ENCODE measurements at places on chromosomes 7 and 10.
A peak's percentile ranks its signal among the peaks of the same experiment; 100 is the strongest.

- no peak for DNase-seq
Observed at GRCh38 chr10:129891806-129892205, 72.3 kb downstream of the EBF3 start.

- DNase-seq, result no peak
Observed at GRCh38 chr7:80851896-80852476, 66.9 kb downstream of the SEMA3C start.

DNA sequence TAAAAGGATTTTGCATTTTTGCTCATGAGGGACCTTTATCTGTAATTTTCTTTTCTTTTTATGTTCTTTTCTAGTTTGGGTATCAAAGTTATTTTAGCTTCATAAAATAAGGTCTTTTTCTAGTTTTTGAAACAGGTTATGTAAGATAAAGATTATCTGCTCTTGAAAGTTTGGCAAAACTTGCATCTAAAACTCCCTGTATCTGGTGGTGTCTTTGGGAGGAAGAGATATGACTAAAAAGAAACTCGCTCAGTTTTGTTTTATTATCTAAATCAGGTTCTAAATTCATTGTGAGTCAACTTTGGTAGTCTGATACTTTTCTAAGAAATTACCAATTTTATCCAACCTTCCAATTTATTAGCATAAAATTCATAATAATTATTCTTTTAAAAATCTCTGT lies 55.1 kb downstream of the VCL start:
- no peak for DNase-seq

DNA sequence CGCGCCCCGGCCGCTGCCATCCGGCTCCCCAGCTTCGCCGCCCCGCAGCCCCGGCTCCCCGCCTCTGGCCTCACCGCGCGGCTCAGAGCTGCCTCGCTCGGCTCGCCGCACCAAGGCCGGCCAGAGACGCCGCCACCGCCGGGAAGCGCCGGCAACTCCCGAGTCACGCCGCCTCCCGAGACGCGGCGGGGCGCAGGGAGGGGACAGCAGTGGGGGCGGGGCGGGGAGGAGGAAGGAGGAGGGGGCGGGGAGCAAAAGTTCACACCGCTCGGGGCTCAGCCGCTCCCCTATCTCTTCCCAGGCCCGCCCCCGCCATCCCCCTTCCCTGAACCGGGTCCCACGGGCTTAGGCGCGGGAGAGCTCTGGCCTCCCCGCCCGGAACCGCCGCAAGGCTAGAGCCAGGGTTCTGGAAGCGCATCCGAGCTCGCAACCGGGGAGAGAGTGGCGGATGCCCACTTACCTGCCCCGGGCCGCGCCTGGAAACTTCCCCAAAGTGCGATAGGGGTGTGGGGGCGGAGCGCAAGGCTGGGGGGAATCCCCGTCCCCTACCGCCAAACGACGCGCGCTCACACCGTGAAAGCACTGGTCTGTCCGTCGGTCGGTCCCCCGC lies 1.0 kb downstream of the CHST15 start:
- DNase-seq, result no peak

- DNase-seq, result no peak
Observed at GRCh38 chr10:13099666-13100348, at the start of gene OPTN. TSS of gene OPTN (plus strand) at chr10:13100163. CDS start at chr10:13109123, 8,960 bp downstream.

DNA sequence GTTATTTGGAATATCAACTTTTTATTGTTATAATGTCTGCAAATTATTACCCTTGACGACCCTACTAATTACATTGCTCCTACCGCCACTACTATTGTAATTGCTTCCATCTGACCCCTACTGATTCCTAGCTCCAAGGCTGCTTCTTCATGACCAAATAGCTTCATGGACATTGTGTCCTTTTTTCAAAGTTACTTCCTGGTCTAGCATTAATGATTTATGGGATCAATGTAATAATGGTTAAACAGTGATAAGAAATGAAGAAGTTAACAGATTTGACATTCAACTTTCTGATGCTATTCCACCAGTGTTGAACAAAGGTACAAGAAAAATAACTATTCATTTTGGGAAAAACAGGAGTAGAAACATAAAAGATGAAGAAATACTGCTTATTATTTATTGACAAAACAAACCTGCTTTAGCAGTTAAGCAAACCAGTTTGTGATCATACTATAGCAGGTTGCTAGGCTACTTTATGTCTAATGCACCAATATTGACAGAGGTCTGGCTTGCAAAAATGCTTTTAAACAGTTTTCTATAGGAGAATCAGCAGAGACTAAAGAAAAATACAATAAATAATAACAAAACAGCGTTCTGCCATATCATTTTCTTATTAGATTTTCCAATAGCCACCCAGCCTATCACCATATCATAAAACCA lies 125.8 kb downstream of the PCLO start:
- no peak for DNase-seq

- DNase-seq, result no peak
Observed at GRCh38 chr7:41592236-41592635, 110.7 kb downstream of the INHBA start.

DNA sequence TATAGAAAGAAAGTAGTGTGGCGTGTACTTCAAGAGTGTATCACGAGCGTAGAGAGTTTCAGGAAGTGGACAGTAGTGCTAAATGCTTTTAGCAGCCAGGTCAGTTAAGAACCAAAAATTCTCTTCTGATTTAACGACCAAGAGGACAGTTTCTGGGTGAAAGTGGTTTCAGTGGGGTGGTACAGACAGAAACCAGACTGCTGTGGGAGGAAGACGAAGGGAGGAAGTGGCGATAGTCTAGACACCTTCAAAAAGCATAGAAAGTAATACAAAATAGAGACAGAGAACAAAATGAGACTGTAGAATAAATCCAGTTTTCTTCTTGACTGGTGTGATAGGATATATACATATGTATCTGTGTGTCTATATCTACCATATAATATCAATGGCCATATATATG lies 93.5 kb downstream of the MBL2 start:
- DNase-seq, result no peak

GRCh38 chr10:58237014-58237834 lies 30.5 kb downstream of the IPMK start:
- no peak for DNase-seq

GRCh38 chr7:23471106-23471859 lies 992 bp upstream of the IGF2BP3 start:
- peak; percentile 87 for DNase-seq

DNA sequence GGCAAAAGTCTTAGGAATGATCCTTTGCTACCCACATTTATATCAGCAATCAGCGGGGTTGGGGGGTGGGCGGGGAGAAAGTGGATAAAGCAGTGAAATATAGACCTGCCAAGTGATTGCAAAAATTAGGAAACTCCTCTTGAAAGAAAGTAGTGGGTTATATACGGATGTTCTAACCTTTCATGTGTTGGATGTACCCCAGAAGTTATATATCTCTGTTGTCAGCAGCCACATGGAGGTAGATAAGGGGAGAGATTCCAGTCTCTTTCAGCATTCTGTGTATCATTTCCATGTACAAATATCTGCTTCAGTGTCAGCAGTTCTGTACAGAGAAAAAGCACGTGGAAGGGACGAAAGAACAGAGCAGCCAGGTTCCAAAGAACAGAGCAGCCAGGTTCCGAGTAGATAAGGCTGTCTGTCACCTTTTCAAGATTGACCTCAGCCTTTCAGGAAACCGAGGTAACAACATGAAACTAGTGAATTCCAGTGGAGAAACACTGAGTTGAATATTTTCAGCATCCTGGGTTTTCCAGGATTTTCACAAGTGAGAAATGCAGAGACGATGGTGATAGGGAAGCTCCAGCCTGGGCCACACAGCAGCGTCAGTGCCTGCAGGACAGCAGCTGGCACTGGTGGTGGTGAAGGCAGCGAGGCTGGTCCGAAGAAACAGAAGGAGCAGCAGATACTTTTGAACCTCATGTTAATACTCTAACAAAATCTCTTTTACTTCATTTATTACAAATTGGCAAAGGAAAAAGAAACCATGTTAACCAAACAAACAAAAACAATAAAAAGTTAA lies 212.3 kb downstream of the C7orf25 start:
- no peak for DNase-seq

DNA sequence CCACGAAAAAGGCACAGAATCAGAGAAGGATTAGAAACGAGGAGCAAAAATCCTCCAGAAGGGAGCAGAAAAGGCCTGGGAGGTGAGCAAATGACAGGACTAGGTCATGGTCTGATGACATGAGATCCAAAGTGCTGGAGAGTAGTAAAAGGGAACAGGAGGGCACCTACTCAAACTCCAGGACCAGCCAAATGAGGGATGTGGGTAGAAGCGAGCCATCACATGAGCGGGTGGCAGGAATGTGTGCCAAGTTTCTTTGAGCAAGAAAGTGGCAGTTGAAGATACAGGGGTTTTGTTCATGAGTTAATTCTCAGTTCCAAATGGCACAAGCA lies 112.6 kb downstream of the RNF32 start:
- no peak for DNase-seq

DNA sequence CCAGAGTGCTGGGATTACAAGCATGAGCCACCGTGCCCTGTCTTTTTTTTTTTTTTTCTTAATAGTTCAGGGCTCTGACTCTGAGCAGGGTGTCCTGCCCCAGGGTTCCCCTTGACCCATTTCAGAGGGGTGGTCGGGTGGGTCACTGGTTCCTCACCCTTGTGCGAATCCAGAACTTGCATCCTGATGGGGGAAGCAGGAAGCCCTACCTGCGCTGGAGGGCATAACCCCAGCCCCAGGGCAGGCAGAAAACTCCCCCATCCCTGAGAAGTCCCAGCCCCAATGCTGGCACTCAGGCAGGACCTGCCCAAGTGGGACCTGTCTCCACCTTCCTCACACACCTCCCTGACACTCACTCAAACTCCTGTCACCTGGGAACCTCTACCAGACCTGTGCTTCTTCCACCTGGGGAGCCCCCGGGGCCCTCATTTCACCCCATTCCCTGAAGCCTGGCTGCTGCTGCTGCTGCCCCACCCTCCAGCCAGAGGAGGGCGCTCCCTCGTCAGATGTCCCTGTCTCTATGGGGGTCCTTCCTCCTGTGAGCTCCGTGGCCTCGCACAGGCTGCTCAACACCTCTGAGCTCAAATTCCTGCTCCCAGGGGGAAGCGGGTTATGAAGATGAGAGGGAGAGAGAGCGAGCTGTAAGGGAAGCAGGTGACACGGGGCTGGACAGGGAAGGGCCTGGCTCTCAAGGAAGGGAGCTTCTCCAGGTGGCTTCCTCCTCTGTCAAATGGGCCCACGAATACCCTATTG lies 15.1 kb upstream of the ZNF273 start:
- DNase-seq, result no peak

- no peak for DNase-seq
Observed at GRCh38 chr10:110820321-110820814, 51.4 kb upstream of the PDCD4 start.

GRCh38 chr7:98075801-98076200 lies 30.9 kb upstream of the LMTK2 start:
- no peak for DNase-seq

DNA sequence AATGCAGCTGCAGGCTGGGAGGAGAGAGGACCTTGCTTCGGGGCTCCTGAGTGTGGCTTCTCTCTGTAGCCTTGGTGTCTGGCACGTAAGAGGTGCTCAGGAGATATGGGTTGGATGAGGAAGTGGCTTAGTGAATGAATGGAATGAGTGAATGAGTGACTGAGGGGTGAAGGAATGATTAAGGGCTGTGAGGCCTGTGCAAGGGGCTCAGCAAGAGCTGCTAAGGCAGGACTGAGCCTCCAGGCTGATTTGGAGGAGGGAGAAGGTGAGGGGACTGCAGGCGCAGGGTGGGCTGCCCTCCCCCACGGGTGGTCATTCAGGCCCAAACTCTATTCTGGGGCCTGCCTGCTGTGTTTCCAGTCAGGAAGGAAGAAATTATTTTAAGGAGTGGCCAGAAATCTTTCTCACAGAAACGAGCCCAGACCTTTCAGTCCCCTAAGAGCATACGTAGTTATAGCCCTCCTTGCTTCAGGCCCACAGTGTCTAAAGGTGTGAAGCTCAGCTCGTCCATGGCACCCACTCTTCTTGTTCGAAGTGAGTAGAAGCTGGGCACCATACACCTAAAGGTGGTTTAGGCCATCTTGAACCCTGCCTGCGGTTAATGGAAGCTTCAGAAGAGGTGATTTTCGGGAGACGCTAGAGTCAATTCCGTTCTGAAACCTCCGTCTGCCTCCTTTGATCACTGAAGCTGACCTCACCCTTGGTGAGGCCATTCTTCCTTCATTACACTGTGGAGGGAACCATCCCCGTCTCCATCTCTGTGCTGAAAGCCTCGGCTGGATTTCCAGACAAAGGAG lies 49.5 kb upstream of the SAMD8 start:
- no peak for DNase-seq

DNA sequence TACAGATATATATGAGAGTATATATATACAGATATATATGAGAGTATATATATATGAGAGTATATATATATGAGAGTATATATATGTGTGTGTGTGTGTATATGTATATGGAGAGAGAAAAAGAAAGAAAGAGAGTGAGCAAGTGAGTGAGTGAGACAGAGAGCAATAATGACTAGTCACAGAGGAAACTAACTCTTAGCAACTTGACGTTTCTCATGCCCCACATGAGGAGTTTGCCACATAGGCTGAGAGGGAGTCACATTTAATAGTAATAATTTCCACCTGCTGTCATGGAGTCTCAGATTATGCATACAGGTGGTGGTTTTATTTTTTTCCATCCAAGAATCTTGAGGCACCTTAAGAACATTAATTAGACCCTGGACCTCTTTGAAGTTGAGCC lies 199.9 kb downstream of the GATA3 start:
- DNase-seq, result no peak

DNA sequence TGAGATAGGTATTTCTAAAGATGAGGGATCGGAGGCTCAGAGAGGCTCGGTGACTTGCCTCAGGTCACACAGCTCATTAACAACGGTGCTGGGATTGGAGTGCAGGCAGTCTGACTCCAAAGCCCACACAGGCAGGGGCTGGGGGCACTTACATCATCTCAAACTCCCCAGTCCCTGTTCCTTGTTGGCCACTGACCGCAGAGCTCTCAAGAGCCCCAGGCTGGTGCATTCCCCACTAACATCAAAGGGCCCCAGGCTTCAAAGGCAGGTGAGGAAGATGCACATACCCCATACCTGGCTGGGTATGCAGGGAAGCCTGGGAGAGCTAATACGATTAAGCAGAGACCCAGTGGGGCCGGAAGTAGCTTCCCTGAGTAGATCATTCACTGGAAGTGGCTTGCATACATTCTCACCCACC lies 13.7 kb upstream of the NODAL start:
- DNase-seq, result no peak

DNA sequence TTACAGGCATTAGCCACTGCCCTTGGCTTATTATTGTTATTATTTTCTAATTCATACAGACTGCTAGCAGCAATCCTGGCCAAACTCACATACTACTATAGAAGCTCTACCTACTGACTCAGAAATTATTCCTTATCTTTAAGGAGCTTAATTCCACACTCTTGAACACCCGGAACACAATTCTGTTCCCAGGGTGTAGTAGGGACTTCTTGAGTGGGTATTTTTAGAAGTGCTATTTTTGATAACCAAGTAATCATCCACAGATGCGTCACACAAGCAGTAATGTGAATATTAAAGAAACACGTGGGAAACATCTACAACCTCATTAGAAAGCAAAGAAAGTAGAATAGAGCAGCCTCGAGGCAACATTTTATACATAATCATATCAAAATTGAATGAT lies 149.2 kb downstream of the PTEN start:
- no peak for DNase-seq

GRCh38 chr10:69492091-69492745 lies 41.0 kb downstream of the TSPAN15 start:
- DNase-seq, result no peak

Measured in NCI-H2081 treated with DMSO at 0.1 percent for 48 hours (cell line).